ENCODE measurements at places on chromosomes 1 and 21.

GRCh38 chr1:27940297-27940696, 5.5 kb downstream of the SMPDL3B start:
- no peak for DNase-seq

- no peak for DNase-seq
Measured at GRCh38 chr1:232968965-232969364, 18.6 kb downstream of the NTPCR start.

- DNase-seq: no peak
Measured at GRCh38 chr1:161190962-161191521, 7.8 kb downstream of the ADAMTS4 start.

DNA sequence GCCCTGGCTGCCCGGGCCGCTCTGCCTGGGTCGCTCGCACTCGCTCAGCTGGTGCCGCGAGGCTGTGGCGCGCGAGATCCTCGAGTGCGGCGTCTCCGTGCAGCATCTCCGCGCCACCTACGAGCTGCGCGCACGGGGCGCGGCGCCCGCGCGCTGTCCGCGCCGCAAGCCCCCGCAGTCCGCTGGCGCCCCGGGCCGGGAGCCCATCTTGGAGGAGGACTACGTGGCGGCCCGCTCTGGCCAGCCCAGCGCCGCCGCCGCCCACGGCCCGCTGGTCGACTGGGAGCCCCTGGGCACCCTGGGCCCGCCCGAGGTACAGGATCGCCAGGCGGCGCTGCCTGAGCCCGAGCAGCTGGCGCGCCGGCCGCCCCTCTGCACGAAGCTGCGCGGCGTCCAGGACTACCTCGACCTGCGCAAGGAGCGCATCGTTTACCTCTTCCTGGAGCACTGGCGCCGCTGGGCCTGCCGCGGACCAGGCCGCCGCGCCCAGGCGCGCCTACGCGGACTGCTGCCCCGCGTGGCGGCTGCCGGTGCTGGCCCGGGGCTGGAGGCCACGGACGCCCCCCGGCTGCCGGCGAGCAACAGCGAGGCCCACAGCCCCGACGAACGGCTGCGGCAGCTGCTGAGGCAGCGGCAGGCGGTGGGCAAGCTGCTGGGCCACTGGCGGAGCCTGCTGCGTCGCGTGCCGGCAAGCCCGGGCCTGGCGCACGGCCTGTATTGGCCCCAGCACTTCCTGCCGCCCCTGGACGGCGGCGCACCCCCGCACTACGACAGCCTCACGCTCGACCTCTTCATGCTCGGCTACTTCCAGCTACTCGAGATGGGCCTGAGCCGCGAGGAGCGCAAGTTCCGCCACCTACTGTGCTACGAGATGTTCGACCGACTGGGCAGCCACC, 10.9 kb downstream of the TNFRSF25 start:
- DNase-seq: no peak

DNA sequence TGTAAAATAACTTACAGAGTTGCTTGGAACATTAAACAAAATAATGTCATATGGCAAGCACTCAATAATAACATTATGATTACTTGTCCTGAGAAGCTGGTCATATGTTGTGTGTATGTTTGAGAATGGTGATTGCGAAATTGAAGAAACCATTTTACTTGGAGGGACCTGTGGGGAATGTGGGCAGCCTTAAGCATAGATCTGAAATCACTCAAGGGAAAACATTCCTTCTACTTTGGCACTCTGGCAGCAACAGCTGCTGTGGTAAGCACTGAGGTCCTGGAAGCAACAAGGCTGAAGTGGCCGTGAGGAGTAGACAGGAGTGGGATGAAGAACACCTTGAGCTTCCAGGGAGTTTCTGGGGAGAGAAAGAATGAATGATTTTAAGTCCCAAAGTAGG, 165.4 kb upstream of the ADAMTS5 start:
- DNase-seq: no peak

GRCh38 chr1:106534612-106535011, 521.9 kb upstream of the PRMT6 start:
- DNase-seq: no peak

DNA sequence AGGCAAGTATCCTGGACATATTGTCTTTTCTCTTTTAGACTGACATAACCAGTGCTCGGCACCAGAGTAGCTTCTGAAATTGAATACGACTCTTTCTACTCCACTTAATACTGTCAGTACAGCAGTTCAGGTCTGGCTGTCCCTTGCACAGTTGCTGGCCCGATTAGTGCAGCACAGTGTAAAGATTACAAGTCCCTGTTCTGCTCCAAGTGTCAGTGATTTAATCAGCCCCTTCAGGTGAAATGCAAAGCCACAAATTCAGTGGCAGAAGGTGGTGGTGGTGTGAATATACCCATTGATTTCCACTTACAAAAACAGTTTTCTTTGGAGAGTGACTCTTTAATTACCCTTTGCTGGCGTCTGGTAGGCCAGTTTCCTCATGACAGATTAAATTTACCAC, 545.4 kb downstream of the ADGRL2 start:
- no peak for DNase-seq

- no peak for DNase-seq
Measured at GRCh38 chr1:34013136-34013535, 149.3 kb downstream of the HMGB4 start.

DNA sequence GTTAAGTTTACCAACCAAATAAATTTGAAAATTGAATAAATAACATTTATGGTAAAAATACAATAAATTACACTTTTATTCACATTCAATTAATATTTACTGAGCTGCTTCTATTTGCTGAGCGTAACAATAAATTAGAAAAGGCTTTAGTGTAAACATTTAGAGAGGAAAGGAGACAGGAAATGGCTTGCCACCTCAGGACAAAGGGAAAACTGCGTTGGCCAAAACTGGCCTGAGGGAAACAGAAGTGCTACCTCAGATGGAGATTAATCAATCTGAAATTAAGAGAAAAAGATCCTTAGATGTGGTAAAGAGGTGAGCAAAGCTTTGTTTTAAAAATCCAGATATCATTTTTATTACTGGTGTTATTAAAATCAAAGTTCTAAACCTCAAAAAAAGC, 128.0 kb downstream of the SLC44A5 start:
- no peak for DNase-seq

DNA sequence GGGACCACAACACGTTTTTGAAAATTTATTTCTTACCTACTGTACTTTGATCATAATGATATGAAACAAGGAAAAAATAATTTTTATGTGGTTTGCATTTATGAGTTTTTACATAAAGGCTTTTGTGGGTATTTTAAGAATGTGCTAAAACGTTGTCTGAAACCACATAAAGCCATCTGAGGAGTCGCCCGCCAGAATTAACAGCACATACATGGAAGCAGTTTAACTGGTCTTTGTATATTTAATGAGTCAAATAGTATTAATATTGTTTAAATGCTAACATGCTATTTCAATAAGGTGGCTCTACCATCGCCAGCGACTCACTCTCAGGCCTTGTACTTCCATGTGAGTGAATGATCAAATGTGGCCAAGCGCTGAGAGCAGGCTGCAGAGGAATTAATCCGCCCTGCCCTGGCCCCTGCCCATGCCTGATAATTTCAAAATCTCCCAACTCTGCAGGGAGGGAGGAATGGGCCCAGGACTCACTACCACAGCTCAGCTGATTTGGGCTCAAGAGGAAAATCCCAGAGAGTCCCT, 49.6 kb downstream of the SLC66A1 start:
- DNase-seq: no peak

GRCh38 chr1:51425273-51425672, 93.8 kb downstream of the EPS15 start:
- DNase-seq: no peak

GRCh38 chr1:24949331-24949881, 19.3 kb upstream of the RUNX3 start:
- no peak for DNase-seq

All from NCI-H1105 (cell line).